ENCODE measurements at places on chromosomes 7 and 10.

DNA sequence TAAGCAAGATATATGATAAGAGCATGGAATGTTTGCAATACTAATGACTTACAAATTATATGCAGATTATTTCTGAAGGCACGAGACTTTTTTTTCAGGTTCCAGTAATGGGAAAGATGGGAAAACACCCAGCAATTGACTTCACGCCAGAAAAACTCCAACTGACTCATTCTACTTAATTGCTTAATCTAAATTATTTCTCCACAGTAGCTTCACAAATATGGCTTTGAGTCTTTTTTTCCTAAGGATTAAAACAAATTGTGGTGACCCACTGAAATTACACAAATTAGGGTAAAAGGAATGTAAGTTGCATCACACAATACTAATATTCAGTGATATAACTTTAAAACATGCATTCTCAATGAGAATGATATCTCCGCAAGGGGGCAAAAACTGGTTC is 138.7 kb downstream of the GNAI1 start:
- no peak for DNase-seq

GRCh38 chr7:149830997-149831740 is 7.0 kb upstream of the ZNF862 start:
- DNase-seq: no peak

DNA sequence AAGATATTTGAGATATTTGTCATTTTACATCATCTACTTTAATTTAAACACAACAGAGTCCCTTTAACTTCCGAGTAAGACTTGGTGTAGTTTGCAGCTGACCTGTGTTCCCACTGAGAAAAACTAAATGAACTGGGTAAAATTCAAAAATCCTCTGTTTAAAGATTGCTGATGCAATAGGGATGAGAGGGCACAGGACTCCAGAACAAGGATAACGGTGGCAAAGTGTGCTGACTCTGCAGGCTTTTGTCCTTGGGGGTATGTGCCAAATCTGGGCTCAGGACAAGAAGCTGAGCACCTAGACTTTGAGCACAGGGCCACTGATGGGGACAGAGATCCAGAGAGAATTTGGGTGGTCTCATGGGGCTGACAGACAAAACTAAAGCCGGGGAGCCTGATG is 156.8 kb downstream of the CCDC71L start:
- no peak for DNase-seq

DNA sequence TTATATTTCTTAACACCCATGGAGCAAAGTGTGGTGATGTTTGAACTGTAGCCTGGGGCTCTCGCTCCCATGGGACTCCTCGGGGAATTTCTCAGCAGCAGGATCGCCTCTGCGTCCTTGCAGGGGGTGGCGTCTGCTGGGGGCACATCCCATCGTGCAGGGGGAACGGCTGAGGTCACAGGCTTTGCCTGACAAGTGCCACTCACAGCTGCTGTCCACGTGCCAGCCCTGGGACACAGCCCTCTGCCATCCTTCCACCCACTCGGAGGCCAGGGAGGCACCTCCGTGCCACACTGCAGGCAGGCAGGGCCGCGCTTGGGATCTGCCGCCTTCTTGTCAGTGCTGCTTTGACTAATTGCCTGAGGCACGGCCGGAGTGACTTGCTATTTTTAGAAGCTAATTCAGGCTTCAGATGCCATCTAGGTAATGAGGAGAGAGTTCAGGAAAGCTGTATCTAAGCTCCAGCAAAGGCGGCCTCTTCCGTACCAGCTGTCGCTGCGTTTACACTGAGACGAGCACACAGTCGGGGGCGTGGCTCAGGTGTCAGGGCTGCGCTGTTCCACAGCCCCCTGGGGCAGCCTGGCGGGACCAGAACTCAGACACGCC is 45.7 kb downstream of the PITRM1 start:
- DNase-seq: no peak

GRCh38 chr7:106862317-106863089 is 2.6 kb upstream of the PIK3CG start:
- no peak for DNase-seq

DNA sequence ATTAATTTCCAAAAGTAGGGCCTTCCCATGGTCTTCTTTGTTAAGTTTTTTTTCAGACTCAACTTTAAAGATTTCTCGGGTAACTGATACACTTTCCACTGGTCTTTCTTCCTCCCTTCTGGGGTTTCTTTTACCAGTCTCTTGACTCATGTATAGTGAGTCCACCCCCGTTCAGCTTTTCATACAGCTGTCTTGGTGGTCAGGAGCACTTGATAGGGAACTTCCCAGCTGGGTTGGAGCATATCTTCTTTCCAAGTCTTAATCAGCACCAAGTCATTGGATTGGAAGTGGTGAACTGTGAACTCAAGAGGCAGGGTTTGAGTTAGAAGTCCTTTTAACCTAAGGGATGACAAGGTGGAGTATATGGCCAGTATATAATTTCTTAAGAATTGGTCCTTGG is 29.2 kb upstream of the ELOVL3 start:
- DNase-seq: peak; percentile 50

DNA sequence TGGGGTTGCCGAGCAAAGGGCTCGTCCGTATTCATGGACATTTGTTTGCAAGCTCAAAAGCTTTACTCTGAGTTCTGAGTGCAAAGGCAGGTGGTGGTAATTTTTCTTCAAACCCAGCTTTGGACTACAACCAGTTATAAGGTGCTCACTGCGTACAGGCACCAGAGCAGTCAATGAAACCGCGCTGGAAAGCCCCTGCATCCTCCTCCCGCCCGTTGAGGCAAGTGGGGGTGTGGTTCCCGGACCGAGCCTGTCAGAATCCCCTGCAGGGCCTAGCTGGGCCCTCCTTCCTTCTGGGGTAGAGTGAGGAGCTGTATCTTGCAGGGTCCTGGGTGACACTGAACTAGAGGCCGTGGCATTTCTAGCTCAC is 22.3 kb downstream of the AMZ1 start:
- DNase-seq: peak; percentile 89

DNA sequence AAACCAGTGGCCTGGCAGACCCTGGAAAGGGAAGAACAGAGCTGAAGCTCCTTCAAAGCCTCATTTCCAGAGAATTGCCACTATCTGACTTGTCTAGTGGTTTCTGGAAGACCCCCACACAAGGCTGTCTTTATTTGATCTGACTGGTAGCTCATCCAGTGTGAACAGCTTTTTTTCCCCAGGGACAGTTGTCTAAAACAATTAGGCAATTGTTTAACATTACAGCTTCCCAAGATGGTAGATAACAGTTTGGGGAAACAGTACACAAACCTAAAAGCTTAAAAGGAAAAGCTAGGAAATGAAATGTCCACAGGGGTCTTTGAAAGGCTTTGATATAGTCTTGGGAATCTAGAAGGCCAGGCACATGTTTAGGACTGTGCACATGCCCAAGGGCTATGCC is 203.4 kb upstream of the CTBP2 start:
- DNase-seq: no peak

GRCh38 chr7:63925626-63926460 is 72.8 kb upstream of the ZNF722 start:
- DNase-seq: no peak

- DNase-seq: no peak
Observed at GRCh38 chr10:12526311-12526710, 177.0 kb downstream of the CAMK1D start.

DNA sequence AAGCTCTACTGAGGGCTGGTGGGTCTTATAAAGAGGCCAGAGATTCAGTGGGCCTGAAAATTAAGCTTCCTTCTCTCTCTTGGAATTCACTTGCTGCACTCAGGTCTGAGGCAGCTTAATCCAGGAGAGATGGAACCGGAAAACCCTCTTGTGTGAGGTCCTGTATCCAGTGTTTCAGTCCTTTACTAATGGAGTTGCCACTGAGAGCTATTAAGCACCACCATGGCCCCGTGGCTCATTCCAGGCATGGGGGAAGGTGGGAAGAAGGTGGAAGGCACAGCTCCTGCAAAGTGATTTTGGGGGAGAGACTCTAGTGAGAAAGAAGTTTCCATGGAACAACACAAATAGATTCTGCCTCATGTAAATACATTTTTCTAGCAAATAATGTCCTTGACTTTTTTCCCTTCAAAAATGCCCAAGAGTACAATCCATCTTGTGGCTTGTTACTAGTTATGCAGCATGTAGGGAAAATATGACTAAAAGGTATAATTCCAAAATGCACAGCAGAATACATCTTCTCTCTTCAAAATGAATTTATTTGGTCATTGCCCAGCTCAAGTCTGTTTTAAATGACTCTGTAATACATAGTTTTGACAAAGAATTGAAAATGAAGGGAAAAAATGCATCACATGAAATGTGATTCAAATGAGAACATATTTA is 46.7 kb upstream of the FOXI2 start:
- no peak for DNase-seq

DNA sequence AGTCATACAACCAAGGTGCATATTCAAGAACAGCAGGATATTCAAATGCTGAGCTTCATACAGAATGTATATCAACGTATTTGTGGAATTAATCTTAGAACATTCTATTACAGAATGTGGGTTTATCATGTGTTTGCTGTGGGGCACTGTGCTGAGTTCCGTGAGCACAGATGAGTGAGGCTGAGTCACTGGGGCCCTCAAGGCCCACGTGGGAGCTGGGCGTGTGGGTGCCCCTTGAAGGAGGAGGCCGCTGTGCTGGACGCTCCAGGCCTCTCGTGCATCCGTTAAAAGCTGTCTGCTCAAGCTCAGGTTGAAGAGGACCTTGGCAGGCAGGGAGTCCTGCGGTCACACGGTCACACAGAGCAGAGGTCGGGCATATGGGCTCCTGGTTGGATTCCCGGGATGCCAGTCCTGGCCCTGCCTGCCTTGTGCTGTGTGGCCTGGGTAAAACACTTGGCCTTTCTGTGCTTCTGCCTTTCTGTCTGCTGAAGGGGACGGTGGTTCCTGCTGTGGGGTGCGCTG is 70.1 kb downstream of the GLRX3 start:
- DNase-seq: no peak

DNA sequence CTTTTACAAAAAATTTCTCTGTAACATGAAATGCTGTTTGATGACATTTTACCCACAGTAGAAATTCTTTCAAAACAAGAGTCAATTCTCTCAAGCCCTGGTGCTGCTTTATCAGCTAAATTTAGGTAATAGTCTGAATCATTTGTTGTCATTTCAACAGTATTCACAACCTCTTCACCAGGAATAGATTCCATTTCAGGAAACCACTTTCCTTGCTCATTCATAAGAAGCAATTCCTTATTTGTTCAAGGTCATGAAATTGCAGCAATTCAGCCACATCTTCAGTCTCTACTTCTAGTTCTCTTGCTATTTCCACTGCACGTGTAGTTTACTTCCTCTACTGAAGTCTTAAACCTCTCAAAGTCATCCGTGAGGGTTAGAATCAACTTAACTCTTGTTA is 14.1 kb downstream of the STAG3 start:
- no peak for DNase-seq

GRCh38 chr10:30518907-30519306 is 84.9 kb downstream of the MAP3K8 start:
- DNase-seq: no peak

GRCh38 chr7:90412458-90413184 is 9.4 kb downstream of the CLDN12 start:
- DNase-seq: no peak

GRCh38 chr10:103188853-103189252 is 4.2 kb downstream of the NT5C2 start:
- no peak for DNase-seq

DNA sequence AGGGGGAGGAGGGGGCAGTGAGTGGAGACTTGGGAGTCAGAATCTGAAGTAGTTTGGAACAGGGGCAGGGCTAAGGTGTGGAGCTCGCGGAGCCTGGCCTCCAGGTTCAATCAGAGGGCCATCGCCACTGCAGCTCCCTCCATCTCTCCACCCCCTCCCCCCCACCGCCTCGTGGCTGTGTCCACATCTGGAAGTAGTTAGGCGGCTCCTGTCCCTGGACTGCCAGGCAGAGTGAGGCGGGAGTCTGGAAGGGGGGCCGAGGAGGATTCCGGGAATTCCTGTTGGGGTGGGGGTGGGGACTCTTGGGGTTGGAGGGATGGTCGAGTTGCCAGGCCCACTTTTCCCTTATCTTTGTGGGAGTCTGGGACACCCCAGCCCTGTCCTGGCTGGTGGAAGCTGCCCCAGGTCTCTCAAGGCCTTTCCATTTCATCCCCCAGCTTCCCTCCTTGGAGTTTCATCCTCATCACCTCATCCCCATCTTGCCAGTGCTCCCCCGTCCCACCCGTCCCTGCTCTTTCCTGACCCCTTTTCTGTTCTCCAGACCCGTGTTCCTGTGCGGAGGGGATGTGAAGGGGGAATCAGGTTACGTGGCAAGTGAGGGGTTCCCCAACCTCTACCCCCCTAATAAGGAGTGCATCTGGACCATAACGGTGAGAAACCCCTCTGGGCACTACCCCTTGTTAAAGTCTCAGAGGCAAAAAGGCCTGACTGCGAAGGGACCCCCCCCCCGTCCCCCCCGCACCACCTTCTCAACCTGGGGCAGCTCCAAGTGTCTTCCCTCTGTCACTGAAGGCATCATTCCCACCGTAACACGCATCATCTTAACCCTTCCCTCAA is 944 bp downstream of the PCOLCE start:
- no peak for DNase-seq

DNA sequence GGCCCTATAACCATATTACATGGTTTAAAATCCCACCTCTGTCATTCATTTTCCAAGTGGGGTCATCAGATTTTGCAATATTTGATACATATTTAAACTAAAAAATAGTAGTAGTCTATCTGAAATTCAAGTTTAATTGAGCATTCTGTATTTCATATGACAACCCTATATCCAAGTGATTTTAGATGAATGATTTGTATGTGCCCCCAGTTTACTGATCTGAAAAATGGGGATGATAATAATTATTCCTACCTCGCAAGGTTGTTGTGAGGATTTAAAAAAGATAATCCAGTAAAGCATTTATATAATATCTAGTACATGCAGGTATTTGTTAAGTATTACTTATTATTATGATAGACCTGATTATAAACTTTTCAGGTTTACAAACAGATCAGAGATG is 84.6 kb downstream of the ARHGAP21 start:
- no peak for DNase-seq

DNA sequence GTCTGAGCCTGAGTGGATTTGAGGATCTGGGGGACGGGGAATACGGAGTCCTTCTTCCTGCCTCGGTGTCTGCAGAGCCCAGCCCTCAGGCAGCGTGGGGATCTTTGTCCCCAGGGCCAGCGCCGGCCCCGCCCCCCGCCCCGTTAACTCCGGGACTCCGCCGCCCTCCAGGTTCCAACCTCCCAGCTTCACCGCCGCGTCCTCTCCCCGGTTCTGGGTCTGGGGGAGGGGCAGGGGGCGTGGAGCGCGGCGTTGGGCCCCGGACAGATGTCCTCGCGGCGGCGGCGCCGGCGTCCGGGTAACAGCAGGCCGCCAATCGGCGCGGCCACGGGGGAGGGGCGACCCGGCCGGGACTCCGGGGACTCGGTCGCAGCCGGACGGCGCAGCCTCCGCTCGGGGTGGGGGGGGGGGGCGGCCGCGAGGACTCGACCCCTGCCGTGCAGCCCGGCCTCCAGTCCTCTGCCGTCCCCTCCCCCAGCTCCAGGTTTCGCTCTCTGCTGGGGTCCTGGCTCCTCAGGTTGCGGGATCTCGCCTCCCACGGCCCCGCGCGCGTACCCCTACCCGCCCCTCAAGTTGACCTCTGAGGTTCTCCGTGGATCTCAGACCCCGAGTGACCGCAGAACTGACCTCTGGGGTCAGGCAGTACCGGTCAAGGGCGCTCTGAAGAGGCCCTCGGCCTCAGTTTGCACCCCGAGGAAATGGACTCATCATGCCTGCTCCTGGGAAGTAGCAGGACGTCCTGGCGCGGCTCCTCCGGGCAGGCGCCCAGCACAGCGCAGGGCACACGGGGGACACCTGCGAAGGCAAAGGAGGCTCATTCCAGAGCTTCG is 2.3 kb upstream of the ELFN1 start:
- no peak for DNase-seq

GRCh38 chr10:72072046-72072445 is 16.3 kb downstream of the SPOCK2 start:
- DNase-seq: no peak

GRCh38 chr7:119842786-119843185 is 430.2 kb upstream of the KCND2 start:
- no peak for DNase-seq
